Activated T-helper 17 cell treated with anti-CD3 and anti-CD28 coated beads, Interleukin-2, amount 50 U/mL, for 72 hours (primary cell): ENCODE measurements at places on chromosomes 3 and 15.

DNA sequence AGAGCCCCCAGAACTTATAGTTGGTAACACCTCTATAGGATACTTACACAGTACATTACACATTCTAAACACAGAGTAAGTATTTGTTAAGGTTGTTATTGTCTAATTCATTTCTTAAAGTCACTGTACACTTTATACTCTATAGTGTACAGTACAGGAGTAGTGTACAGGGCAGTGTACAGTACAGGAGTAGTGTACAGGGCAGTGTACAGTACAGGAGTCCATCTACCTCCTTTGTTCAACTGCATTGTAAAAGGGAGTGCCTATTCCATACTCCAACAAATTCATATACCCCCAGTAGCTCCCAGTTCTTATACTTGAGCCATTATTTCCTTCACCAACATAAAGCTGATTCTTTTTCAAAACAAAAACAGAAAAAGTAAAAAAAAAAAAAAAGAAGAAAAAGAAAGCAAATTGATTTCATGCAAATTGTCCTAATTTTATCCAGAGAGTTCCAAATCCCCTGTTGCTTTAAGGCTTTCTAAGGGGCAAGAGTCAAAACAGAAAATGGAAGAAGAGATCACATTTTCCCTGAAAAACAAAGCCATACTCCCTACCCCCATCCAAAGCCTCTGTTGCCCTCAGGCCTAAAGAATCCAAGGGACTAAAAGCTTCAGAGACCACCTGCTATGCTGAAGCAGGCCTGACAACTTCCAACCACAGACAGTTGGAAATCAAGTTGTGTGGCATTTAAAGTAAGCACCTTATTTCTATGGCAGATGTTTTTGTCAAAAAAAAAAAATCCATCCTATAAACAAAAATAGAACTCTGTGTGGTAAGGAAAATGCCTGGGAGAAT is 125.6 kb downstream of the PLCH1 start:
- ATAC-seq: no peak
- no peak overlapping the region for H3K27ac ChIP-seq
- peaks cover 8% of the 10 kb centered on the region for H3K27me3 ChIP-seq
- no peak overlapping the region for H3K4me3 ChIP-seq
- peaks cover 4% of the 10 kb centered on the region for H3K4me1 ChIP-seq

DNA sequence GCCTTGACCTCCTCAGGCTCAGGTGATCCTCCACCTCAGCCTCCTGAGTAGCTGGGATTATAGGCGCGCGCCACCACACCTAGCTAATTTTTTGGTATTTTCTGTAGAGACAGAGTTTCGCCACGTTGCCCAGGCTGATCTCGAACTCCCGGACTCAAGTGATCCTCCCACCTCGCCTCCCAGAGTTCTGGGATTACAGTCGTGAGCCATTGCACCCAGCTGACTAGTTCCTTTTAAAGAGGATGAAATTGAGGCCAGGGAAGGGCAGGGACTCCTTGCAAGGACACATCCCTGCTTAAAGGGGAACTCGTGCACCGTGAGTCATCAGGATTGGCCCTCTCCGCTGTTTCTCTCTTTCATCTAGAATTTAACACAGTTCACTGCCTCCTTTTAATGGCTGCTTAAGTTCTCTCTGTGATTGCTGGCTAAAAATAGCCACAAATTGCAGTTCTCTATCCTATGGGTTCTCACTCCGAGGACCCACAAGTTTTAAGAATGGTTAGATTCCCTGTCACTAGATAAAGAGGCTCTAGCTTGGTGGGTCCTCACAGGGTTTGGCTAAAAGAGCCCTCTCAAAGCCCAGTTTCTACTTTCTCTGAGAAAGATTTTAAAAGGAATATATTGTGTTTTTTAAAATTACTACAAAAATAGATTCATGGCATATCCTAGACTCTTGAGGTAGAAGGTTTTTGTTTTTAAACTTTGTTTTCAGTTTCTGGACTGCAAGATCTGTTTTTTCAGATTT is 1.4 kb downstream of the CRTAP start:
- no peaks in the 10 kb centered on the region for H3K36me3 ChIP-seq
- H3K27ac ChIP-seq: no peak overlapping the region
- ATAC-seq: no peak
- H3K27me3 ChIP-seq: no peaks in the 10 kb centered on the region
- H3K4me3 ChIP-seq: peak overlapping the region; percentile 87
- H3K4me1 ChIP-seq: peaks cover 43% of the 10 kb centered on the region

DNA sequence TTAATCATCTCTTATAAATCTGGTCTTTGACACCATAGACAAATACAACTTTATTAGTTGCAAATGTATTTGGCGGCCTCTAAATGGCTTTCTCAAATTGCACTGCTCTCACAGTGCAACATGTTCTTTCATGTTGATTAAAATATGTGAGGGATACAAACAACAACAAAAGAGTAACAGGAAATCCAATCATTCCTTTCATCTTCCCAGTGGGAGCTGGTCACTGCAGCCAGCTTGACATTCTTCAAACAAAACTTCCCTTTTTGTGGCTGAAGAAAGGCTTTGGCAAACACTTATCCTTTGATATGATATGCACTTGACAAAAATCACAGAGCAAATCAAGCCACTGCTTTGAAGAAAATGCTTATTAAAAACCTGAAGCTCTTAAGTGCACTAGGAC is 973.6 kb downstream of the EPHA3 start:
- H3K27me3 ChIP-seq: no peaks in the 10 kb centered on the region
- no peaks in the 10 kb centered on the region for H3K36me3 ChIP-seq
- no peak overlapping the region for H3K27ac ChIP-seq

GRCh38 chr3:190182418-190183043 is 61.8 kb upstream of the P3H2 start:
- no peaks in the 10 kb centered on the region for H3K36me3 ChIP-seq
- no peak for ATAC-seq
- H3K4me3 ChIP-seq: no peak overlapping the region
- no peaks in the 10 kb centered on the region for H3K4me1 ChIP-seq
- no peak overlapping the region for H3K27ac ChIP-seq

- H3K4me1 ChIP-seq: no peaks in the 10 kb centered on the region
- H3K27me3 ChIP-seq: peaks cover 7% of the 10 kb centered on the region
- H3K27ac ChIP-seq: no peak overlapping the region
- peak; percentile 46 for ATAC-seq
- H3K36me3 ChIP-seq: no peaks in the 10 kb centered on the region
- no peak overlapping the region for H3K4me3 ChIP-seq
Observed at GRCh38 chr15:78353093-78353492, 12.9 kb downstream of the CRABP1 start.

- H3K4me1 ChIP-seq: no peaks in the 10 kb centered on the region
- no peak overlapping the region for H3K27ac ChIP-seq
- peaks cover 3% of the 10 kb centered on the region for H3K27me3 ChIP-seq
- no peak for ATAC-seq
- no peaks in the 10 kb centered on the region for H3K36me3 ChIP-seq
- H3K4me3 ChIP-seq: no peak overlapping the region
Observed at GRCh38 chr3:3699407-3699806, 99.8 kb upstream of the LRRN1 start.

DNA sequence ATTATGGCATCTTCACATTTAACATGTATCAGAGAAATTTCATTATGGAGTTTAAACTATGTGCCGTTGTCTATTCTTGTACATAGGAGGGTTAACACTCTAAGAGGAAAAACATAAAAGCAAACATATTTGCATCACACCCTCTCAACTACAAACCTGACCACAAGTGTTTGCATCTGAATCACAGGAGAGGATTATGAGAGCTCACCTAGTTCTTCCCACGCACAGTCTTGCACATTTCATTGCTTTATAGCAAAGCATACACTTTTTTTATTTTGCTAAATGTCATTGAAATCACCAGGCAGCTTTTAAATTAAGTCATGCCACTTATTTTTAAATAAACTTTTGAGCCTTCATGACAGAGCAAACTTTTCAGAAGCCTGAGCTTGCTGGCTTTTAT is 12.5 kb downstream of the TRAT1 start:
- peak overlapping the region; percentile 91 for H3K4me3 ChIP-seq
- peaks cover 64% of the 10 kb centered on the region for H3K4me1 ChIP-seq
- peak overlapping the region; percentile 98 for H3K27ac ChIP-seq
- peak; percentile 72 for ATAC-seq

GRCh38 chr3:188594139-188594538 is 440.2 kb downstream of the LPP start:
- no peaks in the 10 kb centered on the region for H3K36me3 ChIP-seq
- ATAC-seq: no peak
- no peak overlapping the region for H3K4me3 ChIP-seq
- no peak overlapping the region for H3K27ac ChIP-seq
- H3K4me1 ChIP-seq: no peaks in the 10 kb centered on the region

DNA sequence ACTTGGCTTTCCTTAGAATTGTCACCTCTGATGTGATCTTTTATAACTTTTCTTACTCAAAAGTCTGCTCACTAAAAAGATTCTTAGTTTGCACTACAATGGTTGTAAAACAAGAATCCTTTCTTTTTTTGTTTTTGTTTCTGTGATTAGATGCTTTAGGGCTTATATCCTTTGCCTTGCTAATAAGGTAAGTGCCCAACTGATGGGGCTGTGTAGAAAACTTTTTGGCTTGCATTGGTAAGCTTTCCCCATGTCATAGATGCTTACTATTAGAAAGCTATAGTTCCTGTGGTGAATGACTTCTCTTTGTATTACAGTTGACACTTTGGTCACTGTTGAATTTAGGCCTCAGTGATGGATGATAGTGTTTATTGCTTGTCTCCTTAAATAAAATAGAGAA is 5.1 kb downstream of the ABHD5 start:
- no peak for ATAC-seq
- H3K4me3 ChIP-seq: no peak overlapping the region
- peaks cover 13% of the 10 kb centered on the region for H3K36me3 ChIP-seq

DNA sequence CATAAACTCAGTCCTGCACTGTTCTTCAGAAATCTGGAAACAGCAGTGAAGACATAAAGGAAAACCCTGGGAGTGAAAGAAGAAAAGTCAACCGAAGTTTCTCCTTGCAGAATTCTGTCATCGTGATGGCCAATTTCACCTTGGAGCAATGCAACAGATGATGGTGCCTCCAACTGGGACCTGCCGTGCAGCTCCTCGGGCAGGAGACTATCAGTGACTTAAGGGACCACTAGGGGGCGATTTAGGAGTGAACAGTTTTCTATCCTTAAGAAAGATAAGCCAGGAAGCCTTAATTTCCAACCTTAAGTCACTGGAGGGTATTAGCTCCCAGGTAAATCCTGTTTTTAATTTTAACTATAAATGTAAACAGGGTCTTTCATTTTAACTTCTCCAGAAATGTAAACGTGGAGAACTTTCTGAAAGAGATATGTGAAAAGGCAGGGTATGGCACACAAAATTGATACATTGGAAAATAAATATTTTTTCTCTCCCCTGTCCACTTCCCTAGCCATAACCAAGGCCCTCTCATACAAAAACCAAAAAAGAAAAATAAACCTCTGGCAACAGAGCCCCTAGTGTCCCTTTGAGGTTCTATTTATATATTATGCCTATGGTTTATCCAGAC is 116.3 kb downstream of the PDZRN3 start:
- H3K4me3 ChIP-seq: no peak overlapping the region
- no peak overlapping the region for H3K27ac ChIP-seq
- peaks cover 12% of the 10 kb centered on the region for H3K27me3 ChIP-seq
- no peaks in the 10 kb centered on the region for H3K4me1 ChIP-seq
- ATAC-seq: peak; percentile 44
